ENCODE measurements at places on chromosomes 7 and 10. TPM values are rescaled to one million over a fixed set of nuclear protein-coding genes. Genes with fewer than 3 reads are reported as not detected.

The MMP21 gene
- not detected for total RNA-seq

The CYP17A1 gene
- total RNA-seq = 1.9 TPM

The ZNF680 gene
- total RNA-seq = 4.8 TPM

The PDK4 gene
- total RNA-seq = 0.18 TPM

The OR2A42 gene
- not detected for total RNA-seq

The SMKR1 gene
- total RNA-seq = 7.9 TPM

The AEBP1 gene
- total RNA-seq = 26.7 TPM

The ITIH5 gene
- not detected for total RNA-seq

The GSTO2 gene
- 0.33 TPM for total RNA-seq

The ESYT2 gene
- total RNA-seq = 57.1 TPM

- DNase-seq = no peak
These were observed 512.4 kb downstream of the KCNMA1 start for GRCh38 chr10:77125231-77125630.

DNA sequence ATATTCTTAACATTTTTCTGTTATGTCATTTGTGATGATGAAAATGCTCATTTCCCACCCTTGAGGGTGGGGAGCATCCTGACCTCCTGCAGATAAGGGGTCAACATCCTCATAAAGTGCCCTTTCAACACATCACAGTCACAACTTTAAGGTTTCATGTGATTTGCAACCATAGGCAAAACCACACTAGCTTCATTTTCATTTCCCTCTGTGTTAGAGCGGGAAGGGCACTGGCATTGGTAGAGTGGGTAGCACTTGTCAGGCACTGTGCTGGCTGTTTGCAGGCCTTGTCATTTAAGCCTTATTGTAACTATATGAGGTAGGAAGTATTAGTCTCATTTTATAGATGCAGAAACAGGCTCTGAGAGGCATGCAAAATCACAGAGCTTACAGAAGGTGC lies 39.8 kb downstream of the PSMC2 start:
- no peak for DNase-seq

- peak; percentile 12 for DNase-seq
These were observed 95.0 kb downstream of the CNOT4 start for GRCh38 chr7:135414850-135415439.

DNA sequence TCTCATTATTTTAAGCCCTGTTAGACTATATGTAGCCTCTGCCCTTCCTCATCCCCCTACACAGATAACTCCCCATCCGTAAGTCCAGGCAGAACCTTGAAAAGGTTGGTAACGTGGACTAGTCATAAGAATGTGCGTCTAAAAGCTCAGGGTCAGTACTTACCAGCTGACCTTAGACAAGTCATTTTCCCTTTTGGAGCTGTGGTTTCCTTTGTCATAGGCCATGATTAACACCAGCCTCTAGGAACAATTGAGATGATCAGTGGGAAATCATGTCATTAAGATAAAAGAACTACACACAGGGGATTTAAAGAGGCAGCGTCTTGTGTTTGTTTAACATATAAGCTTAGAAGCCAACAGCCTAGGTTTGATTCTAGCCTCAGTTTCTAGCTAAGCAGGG lies 6.9 kb upstream of the UNC5B start:
- DNase-seq = no peak

DNA sequence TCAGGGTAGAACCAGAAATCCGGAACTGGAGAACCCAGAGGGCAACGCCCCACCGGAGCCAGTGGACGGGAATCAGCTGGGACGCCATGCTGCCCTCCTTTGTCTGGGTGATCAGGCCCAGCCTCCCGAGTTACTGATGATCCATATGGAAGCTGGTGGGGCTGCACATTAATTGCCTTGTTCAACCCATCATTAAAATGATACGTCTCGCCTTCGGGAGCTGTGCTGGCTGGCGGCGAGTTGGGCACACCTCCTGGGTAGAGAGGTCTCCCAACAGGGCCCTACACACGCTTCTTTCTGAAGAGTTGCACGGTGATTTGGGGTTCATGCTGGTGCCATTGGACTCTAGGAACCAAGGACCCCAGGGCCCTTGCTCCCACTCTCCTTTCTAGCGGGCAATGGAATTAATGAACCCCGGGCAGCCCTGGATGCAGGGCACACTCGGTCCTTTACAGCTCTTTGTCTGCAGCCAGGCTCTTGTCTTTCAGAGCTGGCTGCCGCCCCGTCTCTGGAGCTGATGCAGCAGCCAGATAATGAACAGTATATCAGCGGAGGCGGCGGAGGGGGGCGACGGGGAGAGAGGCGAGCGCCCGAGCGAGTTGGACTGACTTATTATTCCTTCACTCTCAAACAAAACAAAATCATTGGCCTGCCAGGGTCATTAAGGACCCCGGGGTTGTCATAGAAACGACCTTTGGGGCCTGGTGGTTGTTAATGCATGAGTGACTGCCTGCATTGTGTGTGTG lies 412.2 kb upstream of the ZMIZ1 start:
- no peak for DNase-seq

GRCh38 chr10:102344067-102344466 lies 51.4 kb upstream of the NFKB2 start:
- no peak for DNase-seq

GRCh38 chr7:128265906-128266300 lies 24.8 kb downstream of the LEP start:
- no peak for DNase-seq

DNA sequence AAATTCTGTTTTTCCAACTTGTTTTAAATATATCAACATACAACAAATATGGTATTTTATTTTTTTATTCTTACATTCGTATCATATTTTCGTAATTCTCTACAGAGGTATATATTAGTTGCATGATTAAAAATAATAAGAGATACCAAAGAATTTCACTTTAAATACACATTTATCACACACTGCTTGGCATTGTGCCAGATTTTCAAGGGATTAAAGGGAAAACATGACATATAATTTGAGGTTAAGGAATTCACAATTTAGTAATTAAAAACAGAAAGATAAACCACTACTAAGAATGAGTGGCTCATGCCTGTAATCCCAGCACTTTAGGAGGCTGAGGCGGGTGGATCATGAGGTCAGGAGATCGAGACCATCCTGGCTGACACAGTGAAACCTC lies 484.7 kb upstream of the SORCS1 start:
- no peak for DNase-seq

DNA sequence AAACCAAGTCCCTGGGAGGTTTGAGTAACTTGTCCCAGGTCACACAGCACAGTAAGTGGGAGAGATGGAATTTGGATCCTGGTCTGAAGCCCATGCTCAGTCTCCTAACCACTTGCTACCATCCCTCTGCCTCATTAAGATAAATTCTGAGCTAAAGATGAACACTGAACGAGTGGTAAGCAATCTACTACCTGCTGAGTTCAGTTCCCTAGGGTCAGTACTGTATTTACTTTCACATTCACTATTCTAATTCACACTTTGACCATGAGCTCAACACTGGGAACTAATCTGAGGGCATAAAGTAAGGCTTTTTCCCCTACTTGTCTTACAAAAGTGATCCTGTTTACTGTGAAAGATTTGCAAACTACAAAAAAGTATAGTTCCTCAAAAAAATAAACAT lies 2.4 kb downstream of the UROS start:
- no peak for DNase-seq

DNA sequence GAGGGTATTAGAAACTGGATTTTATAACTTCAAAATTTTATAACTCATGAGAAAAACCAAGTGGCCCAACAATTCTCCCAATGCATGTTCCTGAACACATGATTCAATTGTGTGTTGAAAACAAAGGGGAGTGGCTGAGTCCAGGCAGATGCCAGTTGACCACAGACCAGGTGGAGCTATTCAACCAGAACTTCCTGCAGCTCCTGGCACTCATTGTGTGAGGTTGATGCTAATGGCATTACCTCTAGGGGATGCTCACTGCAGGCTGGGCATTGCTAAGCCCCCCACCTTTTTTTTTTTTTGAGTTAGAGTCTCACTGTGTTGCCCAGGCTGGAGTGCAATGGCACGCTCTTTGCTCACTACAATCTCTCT lies 20.3 kb downstream of the MYOF start:
- no peak for DNase-seq

DNA sequence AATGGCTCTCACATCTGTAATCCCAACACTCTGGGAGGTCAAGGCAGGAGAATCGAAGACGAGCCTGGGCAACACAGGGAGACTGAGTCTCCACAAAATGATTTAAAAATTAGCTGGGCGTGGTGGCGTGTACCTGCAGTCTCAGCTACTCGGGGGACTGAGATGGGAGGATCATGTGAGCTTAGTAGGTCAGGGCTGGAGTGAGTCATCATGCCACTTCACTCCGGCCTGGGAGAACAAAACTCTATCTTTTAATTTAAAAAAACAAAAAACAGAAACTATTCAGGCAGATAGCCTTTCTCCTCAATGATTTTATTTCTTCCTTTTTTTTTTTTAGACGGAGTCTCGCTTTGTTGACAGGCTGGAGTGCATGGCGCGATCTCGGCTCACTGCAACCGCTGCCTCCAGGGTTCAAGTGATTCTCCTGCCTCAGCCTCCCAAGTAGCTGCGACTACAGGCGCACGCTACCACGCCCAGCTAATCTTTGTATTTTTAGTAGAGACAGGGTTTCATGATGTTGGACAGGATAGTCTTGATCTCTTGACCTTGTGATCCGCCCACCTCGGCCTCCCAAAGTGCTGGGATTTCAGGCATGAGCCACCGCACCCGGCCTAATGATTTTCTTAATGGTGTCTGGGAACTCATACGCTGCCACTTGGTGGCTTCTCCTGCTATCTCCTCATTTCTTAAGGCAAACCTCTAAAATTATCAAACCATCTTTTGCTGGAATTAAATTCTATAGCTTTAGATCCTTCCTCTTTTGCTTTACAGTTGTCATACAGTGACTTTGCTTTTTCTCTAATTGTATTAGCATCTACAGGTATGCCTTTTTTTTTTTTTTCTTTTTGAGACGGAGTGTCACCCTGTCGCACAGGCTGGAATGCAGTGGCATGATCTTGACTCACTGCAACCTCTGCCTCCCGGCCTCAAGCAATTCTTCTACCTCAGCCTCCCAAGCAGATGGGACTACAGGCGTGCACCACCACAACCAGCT lies 22.9 kb downstream of the SRPK2 start:
- DNase-seq = no peak

- no peak for DNase-seq
These were observed 314.7 kb downstream of the PLXNA4 start for GRCh38 chr7:132261327-132262159.

GRCh38 chr10:46077141-46077554 lies 31.1 kb upstream of the MSMB start:
- DNase-seq = no peak

DNA sequence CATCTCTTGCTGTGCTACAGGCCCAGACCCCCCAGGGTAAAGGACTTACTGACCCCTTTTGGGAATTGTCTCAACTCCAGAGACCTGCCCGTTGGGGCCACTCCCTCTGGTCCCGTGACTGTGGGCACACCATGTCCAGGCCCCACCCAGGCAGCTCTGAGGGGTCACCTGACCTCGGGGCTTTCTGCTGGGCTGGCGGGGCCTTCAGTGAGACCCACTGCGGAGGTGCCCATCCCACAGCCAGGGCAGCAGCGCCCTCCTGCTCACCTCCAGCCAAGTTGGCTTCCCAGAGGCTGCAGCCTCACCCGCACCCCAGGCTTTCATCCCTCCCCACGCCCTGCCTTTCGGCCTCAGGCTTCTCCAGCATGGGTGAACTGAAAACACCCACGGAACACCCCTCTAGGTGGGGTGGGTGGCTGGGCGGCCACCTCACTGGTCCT lies 147.2 kb downstream of the DNAJB6 start:
- no peak for DNase-seq

DNA sequence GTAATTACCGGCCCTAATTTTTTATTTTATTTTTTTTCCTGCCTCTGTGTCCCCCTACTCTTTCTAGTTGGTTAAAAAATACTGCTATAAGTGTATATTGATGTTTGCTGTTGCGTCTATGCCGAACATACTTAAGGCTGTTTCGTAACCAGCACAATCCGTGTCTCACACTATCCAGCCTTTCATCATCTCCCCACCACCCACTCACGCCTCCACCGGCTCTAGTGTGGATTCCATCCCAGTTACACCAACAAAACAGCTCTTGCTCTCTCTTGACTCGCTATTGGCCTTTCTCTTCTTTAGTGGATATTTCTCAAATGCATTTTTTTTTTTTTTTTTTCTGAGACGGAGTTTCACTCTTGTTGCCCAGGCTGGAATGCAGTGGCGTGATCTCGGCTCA lies 70.1 kb upstream of the CAMK1D start:
- no peak for DNase-seq

GRCh38 chr10:90222372-90222771 lies 521.0 kb downstream of the KIF20B start:
- DNase-seq = no peak

DNA sequence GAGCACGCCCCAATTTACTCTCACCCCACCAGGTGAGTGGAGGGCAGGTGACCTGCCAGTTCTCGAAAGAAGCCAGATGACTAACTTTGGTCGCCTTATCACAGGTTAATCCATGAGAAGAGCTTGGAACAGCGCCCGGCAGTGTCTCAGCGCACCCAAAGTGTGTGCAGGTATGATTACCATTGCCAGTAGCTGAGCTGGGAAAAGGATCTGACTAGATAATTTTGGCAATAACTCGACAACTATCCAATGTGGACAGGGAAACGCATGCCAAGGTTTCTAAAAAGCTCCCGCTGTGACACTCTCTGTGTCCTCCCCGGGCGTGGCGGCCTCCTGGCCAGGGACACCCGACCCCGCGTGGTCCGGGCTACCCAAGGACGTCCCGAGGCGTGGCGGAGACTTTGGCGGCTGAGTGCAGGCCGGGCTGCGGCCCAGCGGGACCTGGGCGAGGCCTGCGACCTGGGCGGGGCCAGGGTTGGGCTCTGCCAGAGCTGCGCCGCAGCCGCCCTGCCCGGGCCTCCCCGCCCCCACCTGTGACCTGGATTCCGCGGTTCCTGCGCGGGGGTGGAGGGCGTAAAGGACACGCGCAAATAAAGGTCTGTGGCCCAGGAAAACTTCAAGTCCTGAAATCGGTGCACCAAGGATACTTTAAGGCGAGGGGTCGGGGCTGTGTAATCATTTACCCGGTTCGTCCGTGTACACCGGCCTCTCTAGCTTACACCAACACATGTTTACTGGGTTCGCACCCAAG lies 13.7 kb upstream of the WAPL start:
- DNase-seq = peak; percentile 18

DNA sequence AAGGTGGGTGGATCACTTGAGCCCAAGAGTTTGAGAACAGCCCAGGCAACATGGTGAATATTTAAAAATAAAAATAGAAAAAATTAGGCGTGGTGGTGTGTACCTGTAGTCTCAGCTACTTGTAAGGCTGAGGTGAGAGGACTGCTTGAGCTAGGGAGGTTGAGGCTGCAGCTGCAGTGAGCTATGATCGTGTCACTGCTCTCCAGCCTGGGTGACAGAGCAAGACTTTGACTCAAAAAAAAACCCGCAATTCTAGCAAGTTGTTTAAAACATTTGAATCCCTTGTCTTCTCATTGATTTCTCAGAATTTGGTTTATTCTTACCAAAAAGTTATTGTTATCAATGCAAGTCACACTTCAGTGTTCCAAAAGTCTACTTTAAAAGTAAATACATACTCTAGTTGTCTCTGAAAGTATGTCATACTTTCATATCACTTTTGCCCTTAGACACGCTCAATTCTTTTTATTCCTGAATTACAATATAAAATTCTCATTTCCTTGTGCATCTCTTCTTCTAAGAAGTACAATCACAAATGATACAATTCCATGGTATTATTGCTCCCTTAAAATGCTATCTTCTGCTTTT lies 6.3 kb downstream of the EPC1 start:
- DNase-seq = no peak

All from activated T-cell treated with anti-CD3 and anti-CD28 coated beads, Interleukin-2, amount 50 U/mL, for 4 hours (primary cell).